SK-N-SH (cell line): ENCODE measurements at places on chromosomes 6 and 20. TPM values are rescaled to one million over a fixed set of nuclear protein-coding genes. Genes with fewer than 3 reads are reported as not detected.

The RNF39 gene
- polyA plus RNA-seq, result not detected in 2 replicates

The BTN1A1 gene
- polyA plus RNA-seq, result not detected in 2 replicates

The GID8 gene
- 18.1 and 18.7 TPM in 2 replicates for polyA plus RNA-seq

The PTGIS gene
- 0.67 and 1.0 TPM in 2 replicates for polyA plus RNA-seq
